ENCODE measurements at places on chromosomes 5 and 9. TPM values are rescaled to one million over a fixed set of nuclear protein-coding genes. Genes with fewer than 3 reads are reported as not detected.

The DMRT3 gene
- total RNA-seq: not detected

The FGF1 gene
- total RNA-seq: 0.85 TPM

The FAM114A2 gene
- 45.5 TPM for total RNA-seq

The FAM169A gene
- 4.0 TPM for total RNA-seq

The FSTL4 gene
- 0.09 TPM for total RNA-seq

The IFNB1 gene
- not detected for total RNA-seq

The PCDHB3 gene
- 0.51 TPM for total RNA-seq

The CDH9 gene
- total RNA-seq: not detected

The AJM1 gene
- 1.0 TPM for total RNA-seq

Measured in dermis blood vessel endothelial cell (primary cell).